Memory B cell (primary cell): ENCODE measurements at places on chromosomes 7 and 10.

- no peak for DNase-seq
Measured at GRCh38 chr10:43696909-43697483, 48.3 kb upstream of the ZNF32 start.

GRCh38 chr7:11710377-11710776 lies 121.6 kb downstream of the THSD7A start:
- DNase-seq: no peak

DNA sequence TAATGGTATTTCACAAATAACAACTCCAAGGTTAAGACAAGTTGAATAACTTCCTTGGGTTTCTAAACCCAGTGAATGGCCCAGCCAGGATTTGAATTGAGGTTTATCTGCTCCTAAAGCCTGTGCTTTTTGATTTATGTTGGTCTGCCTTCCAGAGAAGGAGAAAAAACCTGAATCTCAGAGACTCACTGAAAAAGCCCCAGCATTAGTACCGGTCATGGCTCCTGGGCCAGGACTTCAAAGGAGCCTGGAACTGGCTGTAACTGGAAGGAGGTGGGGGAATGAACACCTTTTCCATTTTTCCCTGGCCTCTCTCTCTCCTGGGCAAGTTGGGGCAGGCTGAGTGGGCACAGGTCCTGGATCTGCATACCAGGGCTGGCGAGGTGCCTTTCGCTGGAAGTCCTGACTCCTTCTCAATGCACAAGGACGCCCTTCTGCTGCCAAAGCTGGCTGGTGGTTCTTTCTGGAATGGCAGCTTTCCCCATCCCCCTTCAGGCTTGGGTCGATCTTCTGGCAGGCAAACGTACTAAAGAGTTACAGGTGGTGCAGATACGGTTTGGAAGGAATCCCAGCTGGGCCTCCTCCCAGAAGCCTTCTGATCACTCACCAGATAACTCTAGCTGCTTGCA lies 268.2 kb downstream of the PTEN start:
- no peak for DNase-seq

DNA sequence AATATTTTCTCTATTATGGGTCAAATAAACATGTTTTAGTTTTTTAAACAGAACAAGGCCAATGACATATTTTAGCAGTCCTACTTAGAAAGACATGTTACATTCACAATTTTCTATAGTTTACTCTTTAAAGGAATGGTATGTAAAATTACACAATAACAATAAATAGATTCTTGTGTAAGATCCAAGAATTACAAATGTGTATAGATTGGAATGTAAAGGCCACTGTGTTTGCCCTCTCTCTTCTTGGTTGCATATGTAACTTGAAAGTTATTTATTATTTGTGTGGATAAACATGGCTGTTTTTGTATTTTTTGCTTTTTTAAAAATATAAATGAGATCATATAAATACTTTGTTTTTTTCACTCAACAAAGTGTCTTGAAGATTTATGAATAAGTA lies 979.3 kb upstream of the CELF2 start:
- DNase-seq: no peak

- no peak for DNase-seq
Measured at GRCh38 chr7:26950889-26951288, 86.5 kb upstream of the SKAP2 start.

DNA sequence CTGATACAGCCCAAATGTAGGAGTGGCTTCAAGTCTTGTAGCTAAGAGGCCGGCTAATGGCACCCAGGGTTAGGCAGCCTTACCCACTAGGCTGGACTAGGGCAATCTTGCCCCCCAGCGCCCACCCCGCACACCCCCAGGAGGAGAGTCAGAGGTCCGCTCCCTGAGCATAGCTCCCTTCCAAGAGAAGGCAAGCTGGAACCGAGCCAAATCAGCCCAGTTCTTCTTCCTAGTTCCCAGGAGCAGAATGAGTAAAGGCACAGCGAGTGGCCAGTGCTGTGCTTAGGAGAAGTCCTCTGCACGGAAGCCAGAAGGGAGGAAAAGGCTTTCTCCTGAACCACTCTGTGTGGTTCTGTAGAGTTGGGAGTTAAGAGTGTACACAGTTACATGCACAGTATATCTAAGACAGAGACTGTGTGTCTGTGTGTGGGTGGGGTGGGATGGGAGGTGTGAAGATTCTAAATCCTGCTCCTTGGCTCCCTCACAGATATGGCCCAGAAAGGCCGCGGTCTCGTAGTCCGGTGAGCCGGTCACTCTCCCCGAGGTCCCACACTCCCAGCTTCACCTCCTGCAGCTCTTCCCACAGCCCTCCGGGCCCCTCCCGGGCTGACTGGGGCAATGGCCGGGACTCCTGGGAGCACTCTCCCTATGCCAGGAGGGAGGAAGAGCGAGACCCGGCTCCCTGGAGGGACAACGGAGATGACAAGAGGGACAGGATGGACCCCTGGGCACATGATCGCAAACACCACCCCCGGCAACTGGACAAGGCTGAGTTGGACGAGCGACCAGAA lies 59.7 kb upstream of the PDCD4 start:
- DNase-seq: no peak

DNA sequence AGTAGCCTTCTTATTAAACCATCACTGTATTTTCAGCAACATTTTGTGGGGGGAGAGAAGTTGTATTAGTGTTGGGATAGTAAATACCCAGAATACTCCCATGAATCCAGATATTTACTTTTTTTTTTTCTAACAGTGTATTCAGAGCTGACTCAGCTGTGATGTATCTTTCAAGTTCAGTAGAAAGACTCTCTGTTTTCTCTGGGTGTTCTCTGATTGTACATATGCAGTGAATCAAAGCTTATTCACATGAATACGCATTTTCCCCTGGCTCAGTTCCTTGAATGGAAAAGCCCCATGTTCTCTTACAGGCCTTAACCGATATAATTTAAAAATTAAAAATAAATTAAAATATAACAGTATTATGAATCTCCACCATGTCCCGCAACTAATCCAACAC lies 1.3 kb downstream of the TFPI2 start:
- DNase-seq: no peak

DNA sequence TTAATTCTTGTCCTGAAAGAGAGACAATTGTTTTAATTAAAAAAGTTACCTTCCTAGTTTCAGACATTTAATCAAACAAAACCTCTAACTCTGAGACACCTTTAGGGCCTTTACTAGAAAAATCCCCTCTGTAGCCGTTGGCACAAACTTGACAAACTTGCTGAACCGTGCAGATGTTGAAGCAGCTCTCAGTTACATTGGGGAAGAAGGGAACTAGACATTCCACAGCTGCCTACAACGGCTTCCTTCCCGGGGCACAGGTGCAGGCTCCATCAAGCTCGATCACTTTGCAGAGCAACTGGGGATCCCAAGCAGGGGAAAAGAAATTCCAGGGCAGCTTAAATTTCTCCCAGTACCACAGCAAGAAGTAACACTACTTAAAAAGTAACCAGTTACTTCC lies 141.3 kb downstream of the SKAP2 start:
- DNase-seq: no peak

DNA sequence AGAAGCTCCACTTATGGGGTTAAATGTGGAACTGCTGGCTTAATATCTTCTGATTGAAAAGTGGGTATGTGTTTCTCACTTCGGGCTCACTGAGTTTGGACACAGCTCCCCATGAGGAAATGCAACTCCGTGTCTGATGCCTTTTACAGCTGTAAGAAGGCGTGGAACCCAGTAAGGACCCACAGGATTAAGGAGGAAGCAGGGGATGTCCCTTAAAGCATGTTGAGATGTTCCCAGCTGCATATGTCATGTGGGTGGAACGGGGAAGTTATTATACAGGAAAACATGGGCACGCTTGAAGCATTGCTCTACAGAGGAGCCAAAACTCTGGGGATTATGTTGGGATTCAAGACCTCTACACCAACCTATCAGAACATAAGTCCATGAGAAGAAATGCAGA lies 224.4 kb downstream of the NEBL start:
- DNase-seq: no peak

GRCh38 chr7:100444311-100445278 lies 8.3 kb upstream of the PPP1R35 start:
- no peak for DNase-seq
